ENCODE measurements at places on chromosomes 5 and 9.

DNA sequence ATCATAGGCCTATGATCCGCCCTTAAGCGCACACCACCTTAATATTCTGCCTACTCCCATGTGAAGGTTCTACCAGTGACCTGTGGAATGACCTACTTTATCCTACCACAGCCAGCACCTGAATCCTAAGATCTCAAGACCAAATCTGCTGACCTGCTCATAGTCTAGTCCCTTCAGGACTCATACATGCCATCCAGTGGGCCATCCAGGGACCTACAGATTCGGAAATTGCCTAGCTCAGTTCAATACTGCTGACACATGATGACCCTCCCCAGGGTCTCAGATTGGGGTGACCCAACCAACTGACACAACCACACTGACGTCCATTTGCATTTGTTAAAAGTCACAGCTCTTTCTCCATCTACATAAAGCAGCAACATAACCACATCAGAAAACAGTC is 443.8 kb upstream of the ST8SIA4 start:
- DNase-seq: no peak

GRCh38 chr9:126599047-126599650 is 14.6 kb upstream of the LMX1B start:
- DNase-seq: no peak

DNA sequence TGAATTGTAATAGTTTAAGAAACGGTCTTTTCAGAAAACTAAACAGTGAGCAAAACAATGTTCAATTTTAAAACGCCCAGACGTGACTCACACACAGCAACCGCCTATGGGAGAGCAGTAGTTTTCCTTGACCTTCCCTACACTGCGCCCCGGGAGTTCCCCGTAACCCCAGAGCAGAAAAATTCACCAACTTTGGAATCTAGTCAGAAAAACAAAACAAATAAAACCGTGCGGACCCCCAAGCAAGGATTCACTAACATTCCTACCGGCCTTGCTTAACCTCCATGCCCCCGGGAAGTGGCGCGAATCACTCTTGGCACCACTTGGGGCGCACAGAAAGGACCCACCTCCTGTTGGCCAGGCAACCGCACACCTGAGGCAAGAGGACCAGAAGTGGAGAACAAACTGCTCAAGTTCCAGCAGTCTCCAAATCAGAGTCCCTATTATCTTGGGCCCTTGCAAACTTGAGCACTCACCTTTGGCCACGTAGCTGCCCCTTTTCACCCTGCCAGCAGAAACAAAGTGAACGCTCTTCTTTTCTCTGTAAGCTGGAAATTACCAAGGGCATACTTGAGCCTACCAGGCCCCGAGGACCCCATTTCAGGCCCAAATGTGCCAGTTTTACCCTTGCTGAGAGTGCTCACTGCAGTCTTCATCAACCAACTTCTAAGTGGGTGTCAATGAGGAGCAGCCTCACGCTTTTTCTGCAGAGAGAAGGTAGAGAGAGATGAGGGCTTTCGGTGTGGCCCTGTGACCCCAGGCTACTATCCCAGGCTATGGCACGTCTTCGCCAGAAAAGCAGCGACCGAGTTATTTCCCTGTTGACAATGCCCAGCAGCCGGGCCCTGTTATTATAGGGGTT is 189.7 kb downstream of the MEF2C start:
- DNase-seq: no peak

- DNase-seq: no peak
These were observed 15.9 kb upstream of the DMRT2 start for GRCh38 chr9:1034271-1034670.

DNA sequence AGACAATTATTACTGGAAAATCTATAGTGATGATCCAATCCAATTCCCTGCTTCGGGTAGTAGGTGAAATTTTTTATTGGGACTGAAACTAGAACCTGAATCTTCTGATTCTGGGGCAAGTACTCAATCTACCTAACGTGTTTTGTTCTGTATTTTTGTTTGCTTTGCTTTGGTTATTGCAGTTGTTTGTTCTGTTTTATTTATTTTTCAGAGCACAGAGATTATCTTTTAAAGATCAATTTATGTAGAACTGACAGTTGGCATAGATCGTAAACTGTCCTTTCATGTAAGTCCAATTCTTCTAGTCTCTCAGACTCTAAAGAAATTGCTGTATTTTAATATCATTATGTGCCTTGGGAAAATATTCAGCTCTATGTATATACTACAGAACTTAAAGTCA is 401.6 kb downstream of the ANXA1 start:
- DNase-seq: no peak

DNA sequence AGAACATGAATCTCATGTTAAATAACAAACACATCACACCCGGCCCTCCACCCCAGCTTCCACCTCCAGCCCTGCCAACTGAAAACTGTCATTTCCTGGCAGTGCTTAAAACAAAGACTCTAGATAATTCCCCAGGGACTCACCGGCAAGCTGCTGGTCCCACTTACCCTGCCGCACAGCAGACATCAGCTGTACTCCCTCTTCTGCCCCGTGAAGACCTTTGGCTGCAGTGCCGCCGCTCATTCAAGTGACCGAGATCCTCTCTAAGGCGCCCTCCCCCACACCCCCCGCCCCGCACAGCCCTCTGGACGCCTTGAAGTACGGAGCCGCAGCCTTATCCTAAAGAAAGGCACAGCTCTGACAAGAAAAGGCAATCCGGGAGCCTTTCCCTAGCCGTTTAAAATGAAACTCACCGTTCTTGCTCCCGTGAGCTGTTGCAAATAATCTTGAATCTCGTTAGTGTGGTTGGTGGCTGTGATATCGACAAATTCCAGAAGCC is 434 bp downstream of the GLRX start:
- DNase-seq: peak; percentile 50

DNA sequence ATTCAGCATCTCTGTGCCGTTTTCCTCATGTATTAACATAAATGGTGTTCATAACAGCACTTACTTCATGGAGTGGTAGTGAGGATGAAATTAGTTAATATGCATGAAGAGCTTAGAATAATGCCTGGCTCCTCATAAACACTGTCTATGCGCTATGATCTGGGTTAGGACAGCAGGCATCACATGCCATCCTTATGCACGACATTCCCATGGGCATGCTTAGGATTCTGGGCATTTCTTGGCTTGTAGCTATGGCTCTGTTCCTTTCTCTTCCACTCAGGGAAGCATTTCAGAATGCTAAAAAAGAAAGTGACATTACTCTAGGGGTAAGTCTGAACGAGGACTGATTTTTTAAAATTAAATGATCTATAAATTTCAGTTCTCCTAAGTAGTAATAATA is 349.8 kb downstream of the ARHGEF28 start:
- DNase-seq: no peak

- no peak for DNase-seq
These were observed 39.2 kb downstream of the FER start for GRCh38 chr5:108786806-108787483.

GRCh38 chr5:103487218-103487617 is 75.4 kb downstream of the NUDT12 start:
- DNase-seq: no peak

GRCh38 chr9:137390553-137391410 is 32.2 kb downstream of the EXD3 start:
- DNase-seq: no peak

DNA sequence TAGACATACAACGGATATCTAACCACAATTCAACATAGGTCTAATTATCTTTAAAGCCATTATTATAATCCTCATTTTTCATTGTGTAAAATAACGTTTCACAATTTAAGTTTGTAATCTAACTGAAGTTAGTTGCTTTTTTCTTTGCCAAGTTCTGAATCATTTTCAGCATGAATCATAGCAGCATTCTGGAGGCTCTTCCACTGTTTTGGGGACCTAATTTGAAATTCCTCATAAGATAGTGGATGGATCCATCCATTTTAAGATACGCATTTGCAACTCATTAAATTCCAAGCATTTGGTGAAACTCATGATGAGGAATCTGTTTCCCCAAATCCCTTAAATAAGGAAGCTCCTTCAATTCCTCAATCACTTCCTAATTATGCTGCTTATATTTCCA is 447.1 kb upstream of the CDH10 start:
- DNase-seq: no peak

DNA sequence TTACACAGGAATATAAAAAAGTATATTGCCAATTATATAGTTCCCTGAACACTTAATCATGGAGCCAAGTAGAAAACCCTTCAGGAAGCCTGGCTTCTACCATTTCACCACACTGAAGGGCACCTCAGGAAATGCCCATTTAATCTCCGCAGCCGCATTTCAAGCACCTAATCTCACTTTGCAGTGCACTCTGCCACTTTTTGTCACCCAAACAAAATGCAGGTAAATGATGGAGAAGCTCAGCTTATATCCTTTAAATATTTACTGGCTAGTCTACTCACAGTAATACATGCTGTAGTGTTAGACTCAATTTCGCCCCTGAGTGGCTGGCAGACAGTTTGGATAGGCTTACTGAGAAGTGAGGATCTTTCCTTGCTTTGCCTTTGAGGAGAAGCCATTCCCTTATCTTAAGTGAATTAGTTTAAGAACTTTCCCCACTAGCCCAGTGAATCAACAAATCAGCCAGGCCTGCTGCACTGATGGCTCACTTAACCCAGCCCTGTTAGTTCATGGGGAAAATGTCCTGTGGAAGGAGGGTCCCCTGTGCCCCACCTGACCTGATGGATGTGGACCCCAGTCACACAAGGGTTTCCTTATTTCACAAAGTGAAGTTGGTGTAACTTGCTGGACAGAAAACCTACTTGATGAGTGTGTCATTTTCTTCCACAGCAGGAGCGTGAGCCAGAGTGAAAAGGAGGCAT is 209.7 kb downstream of the CAAP1 start:
- DNase-seq: no peak

DNA sequence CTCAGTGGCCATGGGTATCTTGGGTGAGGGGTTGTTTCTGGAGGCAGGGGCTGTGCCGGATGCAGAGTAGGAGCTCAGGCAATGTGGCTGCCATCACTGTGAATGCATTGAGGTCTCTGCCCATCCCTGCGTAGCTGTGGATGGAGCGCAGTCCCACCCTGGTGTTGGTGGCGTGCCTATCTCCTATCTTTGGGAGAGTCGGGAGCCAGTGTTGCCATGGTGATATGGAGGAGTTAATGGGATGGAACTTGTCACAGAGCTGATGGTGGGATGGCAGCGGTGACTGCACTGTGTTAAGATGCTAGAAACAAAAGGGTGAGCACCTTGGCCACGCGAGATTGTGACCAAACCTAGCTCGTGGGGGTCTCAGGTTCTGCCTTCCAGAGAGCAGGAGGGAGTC is 197.3 kb downstream of the MELK start:
- DNase-seq: no peak

GRCh38 chr5:74517700-74518099 is 122.8 kb downstream of the ENC1 start:
- no peak for DNase-seq

GRCh38 chr9:84154320-84154719 is 173.7 kb downstream of the RMI1 start:
- no peak for DNase-seq

DNA sequence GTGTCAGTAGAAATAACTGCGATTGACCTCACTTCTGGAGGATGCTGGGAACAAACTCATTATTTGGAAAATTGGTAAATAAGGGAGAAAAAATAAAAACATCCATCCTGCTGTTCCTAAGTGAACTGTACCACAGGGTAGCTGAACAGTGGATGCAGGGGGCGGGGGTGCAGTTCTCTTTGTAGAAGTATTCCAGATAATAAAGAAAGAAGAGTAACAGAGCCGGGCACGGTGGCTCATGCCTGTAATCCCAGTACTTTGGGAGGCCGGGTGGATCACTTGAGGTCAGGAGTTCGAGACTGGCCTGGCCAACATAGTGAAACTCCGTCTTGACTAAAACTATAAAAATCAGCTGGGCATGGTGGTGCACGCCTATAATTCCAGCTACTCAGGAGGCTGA is 132.1 kb downstream of the COL23A1 start:
- no peak for DNase-seq

Data from HEK293T (cell line).